ENCODE measurements at places on chromosomes 7 and 10.

GRCh38 chr7:38215115-38215514 is 37.1 kb downstream of the STARD3NL start:
- DNase-seq: no peak

DNA sequence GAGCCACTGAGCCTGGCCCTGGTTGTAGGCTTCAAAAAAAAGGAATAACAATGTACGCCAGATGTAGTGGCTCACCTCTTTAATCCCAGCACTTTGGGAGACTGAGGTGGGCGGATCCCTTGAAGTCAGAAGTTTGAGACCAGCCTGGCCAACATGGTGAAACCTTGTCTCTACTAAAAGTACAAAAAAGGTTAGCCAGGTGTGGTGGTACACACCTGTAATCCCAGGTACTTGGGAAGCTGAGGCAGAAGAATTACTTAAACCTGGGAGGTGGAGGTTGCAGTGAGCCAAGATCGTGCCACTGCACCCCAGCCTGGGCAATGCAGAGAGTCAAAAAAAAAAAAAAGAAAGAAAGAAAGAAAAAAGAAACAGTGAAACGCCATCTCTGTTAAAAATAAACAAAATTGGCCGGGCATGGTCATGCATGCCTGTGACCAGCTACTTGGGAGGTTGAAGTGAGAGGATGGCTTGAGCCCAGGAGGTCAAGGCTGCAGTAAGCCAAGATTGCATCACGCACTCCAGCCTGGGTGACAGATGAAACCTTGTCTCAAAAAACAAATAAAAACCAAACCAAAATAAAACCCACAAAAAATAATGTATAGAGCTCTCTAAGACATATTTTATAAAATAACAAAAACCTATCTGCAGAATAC is 4.7 kb upstream of the KLHDC10 start:
- DNase-seq: no peak

DNA sequence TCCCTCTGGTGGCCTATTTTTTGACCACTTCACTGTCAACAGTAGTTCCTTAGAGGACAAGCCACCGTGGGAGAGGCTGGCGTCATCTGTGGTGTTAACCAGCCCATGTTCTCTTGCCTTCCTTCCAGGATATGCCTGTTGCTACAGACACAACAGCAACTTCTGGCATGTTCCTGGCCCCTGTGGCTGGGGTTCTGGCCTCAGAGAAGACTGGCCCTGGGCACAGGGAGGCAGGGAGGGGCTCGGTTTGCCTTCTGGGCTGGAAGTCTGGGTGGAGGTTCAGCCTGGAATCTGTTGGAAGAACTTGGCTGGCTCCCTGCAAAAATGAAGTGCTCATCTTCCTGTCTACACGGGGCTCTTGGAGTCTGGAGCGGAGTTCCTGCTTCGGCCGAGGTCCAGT is 25.7 kb downstream of the GOLGA7B start:
- DNase-seq: no peak

- no peak for DNase-seq
Observed at GRCh38 chr10:32348297-32349198, 1.6 kb upstream of the EPC1 start.

DNA sequence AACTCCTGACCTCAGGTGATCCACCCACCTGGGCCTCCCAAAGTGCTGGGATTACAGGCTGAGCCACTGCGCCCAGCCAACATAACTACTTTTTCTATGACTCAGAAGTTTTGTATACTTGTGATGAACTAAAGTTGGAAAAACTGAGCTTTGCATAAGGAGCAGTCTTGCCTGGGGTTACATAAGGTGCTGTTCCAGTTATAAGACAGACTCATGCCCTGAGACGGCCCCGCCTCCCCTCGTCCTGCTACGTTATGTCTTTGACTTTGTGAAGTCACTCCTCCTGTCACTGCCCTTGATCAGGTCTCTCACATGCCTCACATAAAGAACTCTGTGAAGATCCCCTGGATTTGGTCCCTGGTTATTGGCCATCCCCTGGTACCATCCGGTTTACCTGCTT is 40.4 kb upstream of the OPN4 start:
- DNase-seq: no peak

DNA sequence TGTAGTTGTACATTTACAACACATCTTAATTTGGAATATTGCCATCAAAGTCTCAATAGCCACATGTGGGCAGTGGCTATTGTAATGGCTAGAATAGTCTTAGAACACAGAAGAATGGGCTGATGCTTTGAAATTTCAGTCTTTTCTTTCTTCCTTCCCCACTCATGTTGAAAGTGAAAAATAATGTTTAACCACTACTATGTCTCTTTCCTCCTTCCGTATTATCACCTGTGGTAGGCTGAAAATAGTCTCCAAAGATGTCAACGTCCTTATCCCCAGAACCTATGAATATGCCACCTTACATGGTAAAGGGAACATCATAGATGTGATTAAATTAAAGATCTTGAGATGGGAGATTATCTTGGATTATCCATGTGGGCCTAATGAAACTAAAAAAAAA is 154.0 kb downstream of the SUGCT start:
- DNase-seq: no peak

- no peak for DNase-seq
Observed at GRCh38 chr10:63724922-63725321, 203.7 kb downstream of the REEP3 start.

GRCh38 chr7:132776048-132776620 is 199.9 kb upstream of the PLXNA4 start:
- no peak for DNase-seq

DNA sequence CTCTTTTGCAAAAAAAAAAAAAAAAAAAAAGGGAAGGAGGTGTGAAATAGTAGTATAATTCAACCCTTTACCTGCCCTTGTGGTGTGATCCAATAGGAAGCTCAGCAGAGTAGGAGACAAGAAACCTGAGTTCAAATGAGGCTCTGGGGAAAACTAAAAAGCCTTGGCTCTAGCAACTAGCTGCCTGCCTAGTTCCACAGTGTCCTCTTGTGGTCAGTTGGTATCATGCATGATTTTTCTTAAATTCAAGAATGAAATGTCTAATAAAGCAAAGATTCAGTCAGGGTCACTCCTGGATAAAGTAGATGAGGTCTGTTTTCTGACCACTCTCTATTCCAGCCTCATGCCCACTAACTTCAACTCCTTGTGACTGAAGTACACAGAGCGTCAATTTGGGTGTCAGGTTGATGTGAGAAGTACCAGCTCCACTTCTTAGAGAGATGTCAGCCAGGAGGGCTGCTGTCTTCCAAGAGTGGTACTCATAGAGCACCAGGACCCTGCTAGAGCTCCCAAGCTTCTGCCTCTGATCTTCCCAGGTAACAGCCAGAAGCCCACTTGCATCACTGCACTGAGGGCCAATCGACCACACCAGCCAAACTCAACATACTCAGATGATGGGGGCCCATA is 10.5 kb downstream of the LSM5 start:
- DNase-seq: peak; percentile 76

- no peak for DNase-seq
Observed at GRCh38 chr7:107213193-107213788, 44.5 kb downstream of the HBP1 start.

- DNase-seq: no peak
Observed at GRCh38 chr10:128072046-128072445, 54.2 kb downstream of the MKI67 start.

GRCh38 chr7:155758348-155758747 is 53.9 kb downstream of the SHH start:
- DNase-seq: no peak

GRCh38 chr10:72810976-72811375 is 82.6 kb upstream of the OIT3 start:
- no peak for DNase-seq

- DNase-seq: no peak
Observed at GRCh38 chr10:132642732-132643008, 105.1 kb downstream of the INPP5A start.

DNA sequence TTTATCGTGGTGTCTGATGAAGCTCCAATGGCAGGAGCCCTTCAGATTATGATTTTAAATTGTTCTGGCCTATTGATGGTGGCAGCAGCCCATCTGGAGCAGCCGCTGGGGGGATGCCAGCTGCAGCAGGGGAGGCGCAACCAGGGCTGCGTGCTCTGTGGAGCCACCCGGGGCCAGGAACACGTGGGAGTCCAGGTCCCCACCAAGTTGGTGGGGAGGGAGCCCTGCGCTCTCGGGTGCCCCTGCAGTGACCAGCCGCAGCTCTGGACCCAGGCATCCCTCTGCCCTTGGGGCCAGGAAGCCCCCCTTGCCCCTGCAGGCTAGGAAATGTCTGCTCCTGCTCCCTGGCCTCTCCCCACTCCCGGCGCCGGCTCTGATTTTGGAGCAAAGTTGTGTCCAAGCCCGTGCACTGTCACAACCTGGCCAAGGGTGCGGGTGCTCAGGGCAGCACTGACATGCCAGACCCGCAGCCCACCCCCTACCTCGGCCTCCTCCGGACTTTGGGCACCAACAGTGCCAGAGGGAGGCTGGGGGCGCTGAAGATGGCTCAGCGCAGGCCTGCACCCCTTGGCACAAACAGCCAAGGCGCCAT is 147.2 kb upstream of the ADO start:
- no peak for DNase-seq

- no peak for DNase-seq
Observed at GRCh38 chr10:73931767-73932619, 21.1 kb downstream of the PLAU start.

DNA sequence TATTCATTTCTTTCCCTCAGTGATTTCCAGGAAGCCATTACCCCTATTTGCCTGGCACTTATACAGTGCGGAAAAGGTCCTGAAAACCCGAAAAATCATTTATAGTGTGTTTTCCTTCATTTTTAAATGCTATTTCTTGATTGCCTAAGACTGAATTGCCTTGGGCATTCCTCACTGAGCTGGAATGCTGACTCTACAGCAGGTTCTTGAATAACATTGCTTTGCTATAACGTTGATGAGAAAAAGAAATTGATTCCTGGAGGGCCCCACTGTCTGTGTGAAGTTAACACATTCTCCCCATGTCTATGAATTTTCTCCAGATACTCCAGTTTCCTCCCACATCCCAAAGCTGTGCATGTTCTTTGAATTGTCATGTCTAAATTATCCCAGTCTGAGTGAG is 308.5 kb downstream of the EXOC4 start:
- DNase-seq: no peak

GRCh38 chr7:78702770-78703169 is 750.7 kb downstream of the MAGI2 start:
- peak; percentile 73 for DNase-seq

- DNase-seq: peak; percentile 95
Observed at GRCh38 chr7:2863461-2864066, 19.5 kb upstream of the GNA12 start.

- no peak for DNase-seq
Observed at GRCh38 chr7:103446049-103446520, at the start of gene SLC26A5. SLC26A5 (minus strand) TSS chr7:103446207; CDS start chr7:103421514, 24,693 bp downstream.

Measured in AG08395 (cell line).